H1 (cell line): ENCODE measurements at places on chromosomes 1 and 21. TPM values are rescaled to one million over a fixed set of nuclear protein-coding genes. Genes with fewer than 3 reads are reported as not detected.

The FNDC10 gene
- 21.8 and 40.0 TPM in 2 replicates for polyA plus RNA-seq

The DNAJC16 gene
- polyA plus RNA-seq: 4.8 and 7.9 TPM in 2 replicates

The LEFTY2 gene
- 2.6 and 2.9 TPM in 2 replicates for polyA plus RNA-seq

The SPATC1L gene
- polyA plus RNA-seq: 24.9 and 44.8 TPM in 2 replicates

The PPP1R12B gene
- polyA plus RNA-seq: 7.9 and 18.6 TPM in 2 replicates

The TCHHL1 gene
- not detected in 2 replicates for polyA plus RNA-seq

The TSSK3 gene
- 1.2 and 1.9 TPM in 2 replicates for polyA plus RNA-seq

The GBP7 gene
- not detected in 2 replicates for polyA plus RNA-seq

The TBX19 gene
- polyA plus RNA-seq: 1.3 and 1.8 TPM in 2 replicates

The MRPS21 gene
- polyA plus RNA-seq: 59.0 and 81.9 TPM in 2 replicates

The LORICRIN gene
- 0.08 TPM in 1 of 2 replicates, not detected in the other for polyA plus RNA-seq

The GNPAT gene
- polyA plus RNA-seq: 12.7 and 22.9 TPM in 2 replicates

The BSND gene
- 0.52 and 0.68 TPM in 2 replicates for polyA plus RNA-seq

The PIK3R3 gene
- 3.2 and 5.3 TPM in 2 replicates for polyA plus RNA-seq

The ADPRS gene
- 38.1 and 39.4 TPM in 2 replicates for polyA plus RNA-seq

The FYB2 gene
- polyA plus RNA-seq: 0.08 and 0.17 TPM in 2 replicates

The ATP6V1G3 gene
- not detected in 2 replicates for polyA plus RNA-seq

The STIL gene
- 7.7 and 13.6 TPM in 2 replicates for polyA plus RNA-seq

GRCh38 chr1:239619190-239619589 is 232.8 kb downstream of the CHRM3 start:
- no peak for DNase-seq

- DNase-seq: no peak
Measured at GRCh38 chr1:117359561-117360289, 7.5 kb upstream of the MAN1A2 start.

GRCh38 chr1:60672449-60672848 is 409.9 kb upstream of the NFIA start:
- no peak for DNase-seq

DNA sequence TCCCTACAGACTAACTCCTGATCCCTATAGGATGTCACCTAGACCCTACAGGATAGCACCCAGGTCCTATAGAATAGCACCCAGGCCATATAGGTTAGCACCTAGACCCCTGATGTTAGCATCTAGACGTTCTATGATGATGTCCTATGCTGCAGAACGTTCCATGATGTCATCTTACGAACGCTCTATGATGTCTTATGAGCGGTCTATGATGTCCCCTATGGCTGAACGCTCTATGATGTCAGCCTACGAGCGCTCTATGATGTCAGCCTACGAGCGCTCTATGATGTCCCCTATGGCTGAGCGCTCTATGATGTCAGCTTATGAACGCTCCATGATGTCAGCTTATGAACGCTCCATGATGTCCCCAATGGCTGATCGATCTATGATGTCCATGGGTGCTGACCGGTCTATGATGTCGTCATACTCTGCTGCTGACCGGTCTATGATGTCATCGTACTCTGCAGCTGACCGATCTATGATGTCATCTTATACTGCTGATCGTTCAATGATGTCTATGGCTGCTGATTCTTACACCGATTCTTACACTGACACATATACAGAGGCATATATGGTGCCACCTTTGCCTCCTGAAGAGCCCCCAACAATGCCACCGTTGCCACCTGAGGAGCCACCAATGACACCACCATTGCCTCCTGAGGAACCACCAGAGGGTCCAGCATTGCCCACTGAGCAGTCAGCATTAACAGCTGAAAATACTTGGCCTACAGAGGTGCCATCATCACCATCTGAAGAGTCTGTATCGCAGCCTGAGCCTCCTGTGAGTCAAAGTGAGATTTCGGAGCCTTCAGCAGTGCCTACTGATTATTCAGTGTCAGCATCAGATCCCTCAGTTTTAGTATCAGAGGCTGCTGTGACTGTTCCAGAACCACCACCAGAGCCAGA is 9.5 kb downstream of the SON start:
- no peak for DNase-seq

DNA sequence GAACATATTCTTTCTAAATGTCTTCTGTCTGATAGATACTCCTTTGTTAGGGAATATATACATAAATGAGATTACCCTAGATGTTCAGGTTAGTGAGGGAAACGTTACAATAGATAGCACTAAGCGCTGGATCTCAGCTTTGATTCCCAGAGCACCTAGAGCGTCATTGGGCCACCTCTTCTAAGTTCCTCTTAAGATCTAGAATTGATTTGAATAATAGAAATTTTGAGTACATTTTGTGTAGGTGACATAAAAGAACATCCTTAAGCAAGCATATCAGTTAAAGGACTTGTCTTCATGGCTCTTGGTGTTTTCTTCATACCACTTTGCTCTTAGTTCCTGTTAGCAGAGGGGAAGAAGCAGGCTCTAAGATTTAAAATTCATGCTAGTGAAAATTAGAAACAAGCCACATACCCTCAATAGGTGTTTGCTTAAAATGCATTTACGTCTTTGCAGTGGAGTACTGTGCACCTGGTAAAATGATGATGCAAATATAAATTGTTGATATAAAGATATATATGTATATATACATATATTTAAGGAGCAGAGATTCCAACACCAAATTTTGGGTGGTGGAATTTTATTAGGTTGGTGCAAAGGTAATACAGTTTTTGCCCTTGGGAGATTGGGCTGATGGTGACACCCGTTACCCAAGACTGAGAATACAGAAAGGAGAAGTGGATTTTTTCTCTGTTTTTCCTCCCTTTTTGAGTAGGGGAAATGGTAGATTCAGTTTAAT is 47.1 kb downstream of the DYRK1A start:
- no peak for DNase-seq

GRCh38 chr1:91031081-91031480 is 9.2 kb upstream of the ZNF644 start:
- DNase-seq: no peak

- DNase-seq: no peak
Measured at GRCh38 chr1:20555758-20556120, 3.4 kb downstream of the FAM43B start.

DNA sequence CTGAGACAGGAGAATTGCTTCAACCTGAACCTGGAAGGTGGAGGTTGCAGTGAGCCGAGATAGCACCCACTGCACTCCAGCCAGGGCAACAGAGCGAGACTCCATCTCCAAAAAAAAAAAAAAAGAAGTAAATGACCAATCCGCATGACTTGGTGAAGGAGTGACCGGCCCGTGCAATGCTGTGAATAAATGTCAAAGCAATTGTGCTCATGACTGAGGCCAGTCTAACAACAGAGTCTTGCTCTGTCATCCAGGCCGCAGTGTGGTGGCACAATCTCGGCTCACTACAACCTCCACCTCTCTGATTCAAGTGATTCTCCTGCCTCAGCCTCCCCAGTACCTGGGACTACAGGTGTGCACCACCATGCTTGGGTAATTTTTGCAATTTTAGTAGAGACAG is 27.8 kb upstream of the SLC19A1 start:
- DNase-seq: no peak

DNA sequence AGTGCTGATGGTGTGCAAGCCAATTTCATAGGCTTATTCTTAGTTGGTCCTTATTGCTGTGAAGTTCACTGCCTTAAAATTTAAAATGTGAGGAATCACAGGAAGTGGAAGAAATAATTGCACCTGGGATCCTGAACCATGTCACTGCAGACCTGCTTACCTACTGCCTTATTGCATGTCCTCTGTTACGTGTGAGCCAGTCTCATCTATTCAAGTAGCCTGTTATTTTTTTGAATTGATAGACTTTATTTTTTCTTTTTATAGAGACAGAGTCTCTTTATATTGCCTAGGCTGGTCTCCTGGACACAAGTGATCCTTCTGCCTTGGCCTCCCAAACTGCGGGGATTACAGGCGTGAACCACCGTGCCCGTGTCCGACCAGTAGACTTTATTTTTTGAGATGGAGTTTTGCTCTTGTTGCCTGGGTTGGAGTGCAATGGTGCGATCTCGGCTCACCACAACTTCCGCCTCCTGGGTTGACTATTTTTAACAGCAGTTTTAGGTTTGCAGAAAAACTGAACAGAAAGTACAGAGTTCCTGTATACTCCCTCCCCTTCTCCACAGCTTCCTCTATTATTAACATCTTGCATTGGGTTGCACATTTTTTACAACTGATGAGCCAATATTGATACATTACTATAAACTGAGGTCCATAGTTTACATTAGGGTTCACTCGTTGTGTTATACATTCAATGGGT is 14.0 kb upstream of the DISC1 start:
- DNase-seq: no peak

DNA sequence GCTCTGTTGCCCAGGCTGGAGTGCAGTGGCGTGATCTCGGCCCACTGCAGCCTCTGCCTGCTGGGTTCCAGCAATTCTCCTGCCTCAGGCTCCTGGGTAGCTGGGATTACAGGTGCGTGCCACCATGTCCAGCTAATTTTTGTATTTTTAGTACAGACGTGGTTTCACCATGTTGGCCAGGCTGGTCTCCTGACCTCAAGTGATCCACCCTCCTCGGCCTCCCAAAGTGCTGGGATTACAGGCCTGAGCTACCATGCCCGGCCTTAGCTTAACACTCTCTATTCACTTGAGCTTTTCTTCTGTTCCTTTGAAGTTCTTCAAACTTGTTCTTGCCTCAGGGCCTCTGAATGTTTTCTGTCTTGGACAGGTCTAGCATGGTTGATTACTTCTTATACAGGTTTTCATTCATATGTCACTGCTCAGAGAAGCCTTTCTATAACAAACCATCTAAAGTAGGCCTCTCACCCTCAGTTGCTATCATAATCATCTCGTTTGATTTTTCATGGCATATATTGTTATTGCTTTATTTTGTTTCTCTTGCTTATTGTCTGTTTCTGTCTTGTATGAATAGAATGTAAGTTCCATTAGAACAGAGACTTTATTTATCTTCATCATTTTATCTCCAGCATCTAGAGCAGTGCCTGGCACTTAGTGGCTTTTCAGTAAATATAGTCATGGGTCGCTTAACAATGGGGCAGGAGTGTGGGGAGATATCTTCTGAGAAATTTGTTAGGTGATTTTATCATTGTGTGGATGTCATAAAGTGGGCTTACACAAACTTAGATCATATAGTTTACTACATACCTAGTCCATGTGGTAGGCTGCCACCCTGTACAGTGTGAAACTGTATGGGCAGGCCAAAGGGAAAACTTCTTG is 12.1 kb downstream of the OSBPL9 start:
- no peak for DNase-seq

- no peak for DNase-seq
Measured at GRCh38 chr1:230892018-230892491, 23.7 kb upstream of the C1orf198 start.

DNA sequence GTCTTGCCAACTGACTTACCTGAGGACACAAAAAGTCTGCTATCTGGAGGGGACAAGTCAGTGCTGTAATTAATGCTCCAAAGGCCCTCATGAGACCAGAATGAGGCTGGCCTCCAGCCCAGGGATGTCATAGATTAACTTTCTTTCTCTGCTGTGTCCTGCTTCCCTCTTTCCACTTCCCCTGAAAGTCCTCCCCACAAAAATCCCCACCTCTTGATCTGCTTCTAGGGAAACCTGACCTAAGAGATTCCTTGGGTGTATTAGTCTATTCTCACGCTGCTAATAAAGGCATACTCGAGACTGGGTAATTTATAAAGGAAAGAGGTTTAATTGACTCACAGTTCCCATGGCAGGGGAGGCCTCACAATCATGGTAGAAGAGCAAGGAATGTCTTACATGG is 39.2 kb downstream of the RUNX3 start:
- no peak for DNase-seq

DNA sequence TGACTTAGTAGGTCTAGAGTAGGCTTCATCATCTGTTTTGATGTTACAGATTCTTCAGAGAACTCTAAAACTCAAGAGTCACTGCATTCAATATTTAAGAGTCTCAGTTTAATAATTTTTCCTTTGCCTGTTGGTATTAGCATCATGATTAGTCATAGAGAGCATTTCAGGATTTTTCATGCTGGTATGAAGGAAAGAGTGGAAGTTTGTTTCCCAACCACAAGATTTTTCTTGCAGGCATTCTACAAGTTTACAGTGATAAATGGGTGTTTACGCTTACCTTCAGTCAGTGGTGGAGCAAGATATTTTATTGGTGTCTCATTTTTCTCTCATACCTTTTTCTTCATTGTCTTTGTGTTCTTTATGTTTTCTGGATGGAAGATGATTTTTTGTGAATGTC is 58.4 kb upstream of the MYOCOS start:
- no peak for DNase-seq

DNA sequence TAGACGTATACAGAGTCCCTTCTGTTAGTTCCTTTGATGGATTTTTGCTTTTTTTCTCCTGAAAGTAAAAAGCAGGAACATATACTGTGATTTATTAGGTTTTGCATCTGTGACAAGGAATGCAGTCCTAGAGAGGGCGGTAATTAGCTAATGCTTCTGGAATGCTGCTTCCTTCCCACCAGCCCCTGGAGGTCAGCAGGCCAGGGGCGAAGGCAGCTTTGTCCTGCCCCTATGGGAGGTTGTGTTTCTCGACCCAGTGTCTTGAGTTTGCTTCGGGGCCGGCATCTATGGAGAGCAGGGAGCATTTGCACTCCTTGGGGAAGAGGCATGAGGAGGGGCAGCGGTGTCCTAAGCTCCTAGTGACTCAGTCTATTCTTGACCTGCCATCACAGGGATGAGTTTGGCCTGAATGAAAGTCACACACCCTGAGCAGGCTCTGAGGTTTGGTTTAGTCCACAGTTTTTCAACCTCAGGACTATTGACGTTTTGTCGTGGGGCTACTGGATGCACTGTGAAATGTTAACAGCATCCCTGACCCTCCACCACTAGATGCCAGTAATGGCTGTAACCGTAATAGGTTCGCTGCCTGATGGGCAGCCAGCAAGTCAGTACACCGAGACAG is 85.0 kb upstream of the KCNJ15 start:
- peak; percentile 63 for DNase-seq

- DNase-seq: no peak
Measured at GRCh38 chr21:45336870-45337269, 49.2 kb upstream of the POFUT2 start.

GRCh38 chr1:171345536-171345935 is 31.6 kb downstream of the FMO4 start:
- DNase-seq: no peak

GRCh38 chr21:42055425-42055824 is 15.7 kb upstream of the UMODL1 start:
- no peak for DNase-seq

GRCh38 chr1:220880726-220881506 is 1.7 kb downstream of the HLX start:
- DNase-seq: no peak

DNA sequence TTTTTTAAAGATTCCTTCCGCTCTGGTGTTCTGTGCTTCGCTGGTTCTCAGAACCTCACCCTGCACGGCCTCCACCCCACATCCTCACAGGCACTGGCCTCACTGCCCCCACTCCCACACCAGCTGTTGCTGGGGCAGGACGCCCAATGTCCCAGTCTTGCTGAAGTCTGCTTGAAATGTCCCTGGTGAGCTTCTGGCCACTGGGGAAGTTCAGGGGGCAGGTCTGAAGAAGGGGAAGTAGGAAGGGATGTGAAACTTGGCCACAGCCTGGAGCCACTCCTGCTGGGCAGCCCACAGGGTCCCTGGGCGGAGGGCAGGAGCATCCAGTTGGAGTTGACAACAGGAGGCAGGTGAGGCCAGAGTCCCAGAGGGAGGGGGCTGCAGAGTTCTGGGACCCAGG is at the start of gene C1QA:
Gene C1QA (plus strand): TSS at position 276 of the 400 bp plus-strand sequence. CDS start 989 bp downstream, outside the sequence.
- no peak for DNase-seq

- no peak for DNase-seq
Measured at GRCh38 chr1:221778535-221779142, 36.8 kb upstream of the DUSP10 start.

- DNase-seq: no peak
Measured at GRCh38 chr1:46637444-46638083, 21.0 kb upstream of the MOB3C start.
